Renal cortical epithelial cell (primary cell): ENCODE measurements at places on chromosomes 5 and 9.

DNA sequence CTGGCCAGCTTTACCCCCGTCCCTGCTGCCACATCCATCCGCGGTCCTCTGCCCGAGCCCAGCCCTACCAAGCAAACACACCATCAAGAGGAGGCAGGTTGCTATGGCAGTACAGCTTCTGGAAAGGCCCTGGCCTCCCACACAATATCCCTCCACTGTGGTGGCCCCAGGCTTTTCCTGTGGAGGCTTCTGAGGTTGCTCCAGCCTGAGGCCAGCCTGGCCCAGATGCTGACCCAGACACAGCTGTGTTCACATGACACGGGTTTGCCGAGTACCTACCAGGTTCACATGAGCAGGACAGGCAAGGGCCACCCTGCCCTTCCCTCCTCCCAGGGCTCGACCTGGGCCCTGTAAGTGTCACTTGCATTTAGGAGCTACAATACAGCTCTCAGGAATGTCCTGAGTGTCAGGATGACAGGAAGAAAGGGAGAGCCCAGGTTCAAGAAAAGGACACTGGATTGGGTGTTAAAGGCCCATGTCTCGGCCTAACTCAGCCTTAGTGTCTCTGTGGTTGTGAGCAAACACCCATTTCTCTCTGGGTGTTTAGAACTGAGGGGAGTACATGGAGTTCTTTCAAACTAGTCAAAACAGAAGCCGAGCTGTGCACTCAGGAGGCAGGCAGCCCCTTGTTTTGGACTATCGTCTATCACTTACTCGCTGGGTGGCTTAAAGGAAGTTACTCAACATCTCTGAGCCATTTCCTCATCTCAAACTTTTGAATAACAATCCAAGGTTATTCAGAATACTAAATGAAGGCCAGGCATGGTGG lies 40.2 kb downstream of the NAIF1 start:
- DNase-seq = no peak

- no peak for DNase-seq
Observed at GRCh38 chr5:143682929-143683386, 129.0 kb upstream of the HMHB1 start.

DNA sequence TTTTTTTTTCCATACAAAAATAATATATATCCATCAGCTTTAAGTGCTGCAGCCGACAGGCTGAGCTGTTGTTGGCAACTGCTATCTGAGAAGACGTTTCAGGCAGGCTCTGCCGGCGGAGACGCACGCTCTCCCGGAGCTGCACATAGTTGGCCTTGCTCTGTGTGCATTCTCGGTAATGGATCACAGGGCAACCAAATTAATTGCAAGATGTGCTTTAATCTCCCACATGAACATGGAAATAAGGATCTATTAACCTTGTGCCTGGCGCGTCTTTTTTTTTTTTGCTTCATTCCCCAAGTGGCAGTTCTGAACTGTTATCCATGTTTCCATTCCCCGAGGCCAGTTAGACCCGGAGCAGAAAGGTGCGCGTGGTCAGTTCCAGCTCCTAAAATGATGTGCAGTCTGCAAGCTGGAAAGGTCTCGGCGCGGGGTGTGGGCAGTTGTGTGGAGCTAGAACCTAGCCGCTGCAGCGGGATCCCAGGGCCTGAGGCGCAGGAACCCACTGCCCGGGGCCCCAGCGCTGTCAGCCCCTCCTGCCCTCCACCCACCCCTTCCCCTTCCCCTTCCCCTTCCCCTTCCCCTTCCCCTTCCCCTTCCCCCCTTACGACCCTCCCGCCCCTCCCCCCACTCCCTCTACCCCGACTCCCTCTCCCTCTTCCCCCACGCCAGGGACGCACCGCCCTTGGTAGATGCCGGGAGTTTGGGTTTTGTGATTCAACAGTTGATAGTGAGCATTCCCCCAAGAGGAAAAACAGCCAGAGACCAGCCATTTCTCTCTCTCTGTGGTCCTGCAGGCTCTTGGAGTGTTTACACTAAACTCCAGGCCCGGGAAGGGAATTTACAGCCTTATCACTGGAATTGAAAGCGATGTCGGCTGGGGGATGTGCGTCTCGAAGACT lies 137.8 kb downstream of the CEP120 start:
- DNase-seq = no peak

DNA sequence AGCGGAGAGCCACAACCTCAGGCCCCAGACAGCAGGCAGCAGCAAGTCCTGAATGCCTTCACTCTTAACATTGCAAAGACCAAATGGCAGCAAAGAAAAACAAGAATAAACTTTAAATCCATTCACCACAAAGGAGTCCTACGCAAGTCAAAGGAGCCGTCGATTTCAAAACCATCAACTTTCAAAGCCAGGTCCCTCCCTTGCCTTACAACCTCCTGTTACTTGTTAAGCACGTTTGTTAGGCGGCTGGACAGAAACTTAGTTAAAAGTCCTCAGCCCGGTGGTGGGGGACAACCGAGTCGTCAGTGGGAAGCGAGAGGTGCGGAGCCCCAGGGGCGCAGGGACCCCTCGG lies 938 bp downstream of the LPAR1 start:
- peak; percentile 55 for DNase-seq

DNA sequence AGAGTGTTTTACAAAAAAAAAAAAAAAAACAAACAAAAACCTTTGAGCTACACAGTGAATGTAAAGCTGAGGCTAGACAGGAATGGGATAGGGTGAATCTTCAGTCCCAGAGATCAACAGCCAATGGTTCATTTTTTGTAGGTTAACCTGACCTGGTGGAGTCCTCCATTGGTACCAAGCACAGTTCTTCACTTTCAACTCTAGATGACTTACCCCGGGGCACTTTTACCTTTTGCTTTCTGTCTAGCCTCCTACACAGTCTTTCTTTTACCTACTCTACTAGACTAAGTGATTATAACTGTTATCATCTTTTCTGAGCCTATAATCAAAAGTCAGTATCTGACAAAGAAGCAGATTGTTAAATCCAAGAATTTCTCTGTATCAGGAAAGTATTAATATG lies 50.9 kb downstream of the ANXA2R start:
- DNase-seq = no peak

- DNase-seq = no peak
Observed at GRCh38 chr5:11324521-11325289, 563.7 kb upstream of the DAP start.

DNA sequence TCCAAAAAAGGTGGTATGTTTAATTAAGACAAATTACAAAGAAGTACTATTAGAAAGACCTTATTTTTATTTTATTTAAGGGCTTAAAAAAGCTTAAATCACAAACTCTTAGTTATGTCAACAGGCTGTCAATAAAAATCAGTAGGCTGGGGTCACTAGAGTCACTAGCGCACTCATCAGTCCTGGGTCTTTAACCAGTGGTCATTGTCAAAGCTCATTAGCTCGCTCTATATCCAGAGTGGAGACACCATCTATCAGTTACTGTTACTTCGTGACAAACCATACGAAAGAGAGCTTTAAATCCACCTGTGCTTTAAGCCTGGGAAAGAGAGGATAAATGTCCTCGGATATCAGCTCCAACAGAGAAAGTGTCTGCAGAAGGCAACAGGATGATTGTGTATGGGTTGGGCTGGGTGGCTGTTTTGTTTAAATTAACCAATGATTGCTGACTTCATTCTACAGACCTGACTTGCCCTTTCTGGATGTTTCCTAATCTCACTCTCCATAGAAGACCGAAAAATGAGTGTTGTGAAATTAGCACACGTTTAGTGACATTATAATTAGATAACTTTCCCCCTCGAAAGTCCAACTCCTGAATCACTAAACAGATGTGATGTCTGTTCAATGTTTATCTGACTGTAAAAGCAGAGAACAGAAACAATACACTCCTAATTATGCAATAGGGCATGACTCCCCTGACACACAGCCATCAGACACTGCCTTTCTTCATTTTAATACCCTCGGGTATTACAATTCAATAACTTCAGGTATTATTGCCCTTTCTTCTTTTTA lies 123.6 kb upstream of the TNPO1 start:
- no peak for DNase-seq

DNA sequence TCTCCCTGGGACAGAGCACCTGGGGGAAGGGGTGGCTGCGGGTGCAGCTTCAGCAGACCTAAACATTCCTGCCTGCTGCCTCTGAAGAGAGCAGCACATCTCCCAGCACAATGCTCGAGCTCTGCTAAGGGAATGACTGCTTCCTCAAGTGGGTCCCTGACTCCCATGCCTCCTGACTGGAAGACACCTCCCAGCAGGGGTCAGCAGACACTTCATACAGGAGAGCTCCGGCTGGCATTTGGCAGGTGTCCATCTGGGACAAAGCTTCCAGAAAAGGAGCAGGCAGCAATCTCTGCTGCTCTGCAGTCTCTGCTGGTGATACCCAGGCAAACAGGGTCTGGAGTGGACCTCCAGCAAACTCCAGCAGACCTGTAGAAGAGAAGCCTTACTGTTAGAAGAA lies 77.2 kb downstream of the SLCO6A1 start:
- peak; percentile 62 for DNase-seq

DNA sequence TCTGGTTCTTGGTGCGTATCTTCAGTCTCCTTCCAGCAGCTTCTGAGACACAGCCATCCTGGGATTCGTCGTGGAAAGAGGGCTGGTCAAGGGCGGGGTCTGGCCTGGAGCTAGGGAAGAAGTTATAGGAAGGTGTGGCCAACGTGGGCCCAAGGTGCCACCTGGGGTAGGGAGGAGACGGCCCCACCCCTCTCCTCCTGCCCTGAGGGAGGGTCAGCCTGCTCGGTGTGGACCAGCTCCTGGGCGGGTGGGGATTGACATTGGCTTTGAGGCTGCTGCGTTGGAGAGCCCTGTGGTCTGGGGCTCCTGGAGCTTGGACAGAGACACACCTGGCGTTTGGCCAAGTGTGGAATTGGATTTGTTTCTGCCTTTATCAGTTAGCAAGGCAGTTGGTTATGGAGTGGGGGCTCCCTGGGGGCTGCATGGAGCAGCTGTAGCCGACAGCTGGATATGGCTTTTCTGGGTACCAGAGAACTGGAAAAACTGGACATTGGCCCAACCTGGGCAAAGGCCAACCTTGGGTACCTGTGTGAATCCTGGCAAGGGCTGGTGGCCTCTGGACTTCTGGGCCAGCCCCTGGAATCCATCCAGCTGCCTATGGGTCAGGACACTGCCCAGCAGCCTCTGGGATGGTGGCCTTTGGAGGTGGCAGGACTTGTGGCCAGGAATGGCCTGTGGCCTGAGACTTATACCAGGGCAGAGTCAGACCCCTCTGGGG lies 75.7 kb upstream of the PPP1R26 start:
- DNase-seq = no peak

DNA sequence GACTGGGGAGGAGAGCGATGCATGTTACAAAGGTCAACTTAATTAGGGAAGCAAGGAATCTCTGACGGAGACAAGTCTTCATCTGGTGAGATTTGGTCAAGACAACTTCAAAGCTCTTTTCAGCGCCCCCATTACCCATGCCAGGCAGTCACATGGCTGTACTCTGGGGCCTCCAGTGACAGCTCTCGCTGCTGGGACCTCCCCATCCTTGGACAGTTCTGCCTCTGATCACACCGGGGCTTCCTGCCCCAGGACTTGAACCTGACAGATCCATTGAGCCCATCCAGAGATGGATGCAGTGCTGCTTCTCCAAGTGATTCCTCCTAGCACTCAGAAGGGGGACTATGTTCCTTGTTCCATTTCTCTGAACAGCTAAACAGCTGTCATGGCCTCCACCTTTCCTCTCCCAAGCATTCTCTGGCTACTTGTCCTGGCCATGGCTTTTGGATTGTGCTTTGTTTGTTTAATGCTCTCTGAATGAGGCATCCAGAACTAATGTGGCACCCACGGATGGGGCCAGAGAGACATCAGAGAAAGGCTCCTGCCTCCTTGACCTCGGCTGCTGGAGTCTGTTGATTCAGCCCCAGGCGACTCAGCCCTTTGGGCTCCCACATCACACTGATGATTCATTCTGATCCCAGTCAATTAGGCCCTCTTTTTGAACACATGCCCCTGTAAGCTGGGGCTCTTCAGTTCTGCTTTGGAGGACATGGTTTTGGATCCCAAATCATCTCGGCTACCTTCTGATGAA lies 122.1 kb upstream of the ADAMTS16 start:
- peak; percentile 88 for DNase-seq

DNA sequence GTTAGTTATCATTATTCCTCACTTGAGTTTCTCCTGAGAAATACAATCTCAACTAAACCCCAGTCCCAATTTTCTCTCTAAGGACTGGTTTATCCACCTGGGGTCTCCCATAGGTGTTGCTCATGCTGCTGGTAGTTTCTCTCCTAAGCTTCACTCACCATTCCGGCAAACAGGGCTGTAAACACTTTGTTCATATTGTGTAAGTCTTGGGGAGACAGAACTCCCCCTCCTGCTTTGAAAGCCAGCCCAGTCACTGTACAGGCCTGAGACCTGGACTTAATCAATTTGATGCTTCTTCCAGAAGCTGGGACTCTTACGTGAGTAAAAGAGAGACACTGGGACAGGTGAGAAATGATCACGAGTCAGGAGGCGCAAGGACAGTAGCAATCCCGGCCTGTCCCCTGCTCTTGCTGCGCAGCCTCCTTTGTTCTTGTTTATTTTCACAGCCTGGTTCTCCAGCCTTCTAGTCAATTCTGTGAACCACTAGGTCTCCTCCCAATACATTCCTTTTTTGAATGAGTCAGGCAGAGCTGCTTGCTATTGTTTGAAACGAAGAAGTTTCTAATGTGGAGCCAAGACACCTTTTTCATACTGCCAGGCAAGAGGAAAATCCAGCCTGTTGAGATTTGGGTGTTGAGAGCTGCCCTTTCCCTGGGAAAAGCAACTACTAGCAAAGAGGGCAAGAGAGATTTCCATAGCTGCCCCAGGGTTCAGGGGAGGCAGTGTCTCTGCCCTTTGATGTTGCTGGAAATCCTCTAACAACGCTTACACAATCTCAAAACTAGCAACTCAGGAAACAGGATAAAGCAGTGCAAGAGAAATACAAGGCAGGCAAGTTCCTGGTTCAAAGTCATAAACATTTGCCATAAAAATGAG lies 9.2 kb upstream of the SHROOM1 start:
- DNase-seq = peak; percentile 74

- DNase-seq = no peak
Observed at GRCh38 chr5:41264019-41264418, 50.7 kb upstream of the C6 start.

DNA sequence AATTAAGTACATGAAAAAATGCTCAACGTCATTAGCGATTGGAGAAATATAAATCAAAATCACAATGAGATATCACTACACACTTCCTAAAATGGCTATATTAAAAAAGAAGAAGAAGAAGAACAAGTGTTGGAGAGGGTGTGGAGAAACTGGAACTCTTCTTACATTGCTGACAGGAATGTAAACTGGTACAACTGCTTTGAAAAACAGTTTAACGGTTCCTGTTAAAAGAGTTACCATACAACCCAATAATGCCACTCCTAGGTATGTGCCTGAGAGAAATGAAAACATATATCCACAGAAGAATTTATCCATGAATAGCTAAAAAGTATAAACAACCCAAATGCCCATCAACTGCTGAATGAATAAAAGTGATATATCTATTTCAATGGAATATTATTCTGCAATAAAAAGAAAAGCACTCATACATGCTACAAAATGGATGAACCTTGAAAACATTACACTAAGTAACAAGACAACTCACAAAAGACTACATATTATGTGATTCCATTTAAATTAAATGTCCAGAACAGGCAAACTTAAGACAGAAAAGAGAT lies 9.0 kb downstream of the FEM1C start:
- no peak for DNase-seq

DNA sequence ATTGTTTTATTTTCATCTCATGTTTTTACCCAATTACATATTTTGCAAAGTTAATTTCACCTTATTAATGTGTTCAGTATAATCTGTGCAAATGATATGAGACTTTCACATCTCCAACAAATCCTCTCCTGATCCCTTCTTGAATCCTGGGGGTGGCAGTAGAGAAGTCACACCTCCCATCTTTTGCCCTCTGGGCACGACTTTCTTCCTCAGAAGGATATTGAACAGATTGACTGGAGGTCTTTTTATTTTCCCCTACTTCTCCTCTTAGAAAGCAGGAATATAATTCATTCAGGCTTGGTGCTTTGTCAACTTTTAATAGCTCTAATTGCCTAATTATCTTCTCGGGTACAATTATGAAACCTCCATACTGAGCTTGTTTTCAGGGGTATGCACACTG lies 1037.1 kb upstream of the NUDT12 start:
- DNase-seq = no peak
